PC-9 (cell line): ENCODE measurements at places on chromosomes 6 and 20. TPM values are rescaled to one million over a fixed set of nuclear protein-coding genes. Genes with fewer than 3 reads are reported as not detected.

The OPRM1 gene
- total RNA-seq = not detected in 2 replicates

The BMP5 gene
- 0.20 TPM in 1 of 2 replicates, not detected in the other for total RNA-seq

The DNAH8 gene
- not detected in 2 replicates for total RNA-seq

The AGER gene
- 18.1 and 20.4 TPM in 2 replicates for total RNA-seq

The CGA gene
- not detected in 2 replicates for total RNA-seq

The CLPSL2 gene
- 0.76 TPM in 1 of 2 replicates, not detected in the other for total RNA-seq

The CCR6 gene
- not detected in 2 replicates for total RNA-seq

- no peaks in the 10 kb centered on the region for H3K27me3 ChIP-seq
- H3K4me1 ChIP-seq = peaks cover 13% of the 10 kb centered on the region
- H3K4me3 ChIP-seq = no peak overlapping the region
- H3K36me3 ChIP-seq = no peaks in the 10 kb centered on the region
- DNase-seq = no peak
- H3K27ac ChIP-seq = no peak overlapping the region
These were observed 12.3 kb upstream of the SPO11 start for GRCh38 chr20:57317316-57317788.

DNA sequence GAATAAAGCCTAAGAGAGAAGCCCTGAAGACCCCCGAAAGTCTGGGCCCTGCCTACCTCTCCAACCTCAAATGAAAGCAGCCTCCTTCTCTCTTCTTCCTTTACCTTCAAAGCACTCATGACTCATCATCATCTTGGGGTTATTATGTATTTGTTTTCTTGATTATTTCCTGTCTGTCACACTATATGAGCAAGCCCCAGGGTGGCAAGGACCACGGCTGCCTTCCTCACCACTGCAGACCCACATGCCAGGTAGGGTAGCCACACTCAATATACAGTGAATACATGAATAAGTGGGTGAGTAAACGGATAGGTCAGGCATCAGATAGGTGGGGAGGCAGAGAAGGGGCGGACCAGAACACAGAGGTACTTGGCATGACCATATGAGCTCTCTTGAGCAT lies 8.8 kb downstream of the WFDC3 start:
- H3K4me3 ChIP-seq = peak overlapping the region; percentile 27; the same call in 1 of the 2 replicates
- peaks cover 83% of the 10 kb centered on the region for H3K4me1 ChIP-seq
- peak; percentile 86 for DNase-seq
- no peaks in the 10 kb centered on the region for H3K27me3 ChIP-seq
- peak overlapping the region; percentile 99 for H3K27ac ChIP-seq

GRCh38 chr6:167538746-167539145 lies 213.9 kb downstream of the TTLL2 start:
- DNase-seq = no peak
- H3K27ac ChIP-seq = no peak overlapping the region
- no peaks in the 10 kb centered on the region for H3K4me1 ChIP-seq
- H3K27me3 ChIP-seq = peaks cover 60% of the 10 kb centered on the region
- no peak overlapping the region for H3K4me3 ChIP-seq
- H3K36me3 ChIP-seq = no peaks in the 10 kb centered on the region

GRCh38 chr6:7681449-7681848 lies 44.5 kb upstream of the BMP6 start:
- H3K4me3 ChIP-seq = no peak overlapping the region
- no peaks in the 10 kb centered on the region for H3K27me3 ChIP-seq
- H3K27ac ChIP-seq = no peak overlapping the region
- H3K4me1 ChIP-seq = no peaks in the 10 kb centered on the region
- DNase-seq = no peak
- H3K36me3 ChIP-seq = no peaks in the 10 kb centered on the region

DNA sequence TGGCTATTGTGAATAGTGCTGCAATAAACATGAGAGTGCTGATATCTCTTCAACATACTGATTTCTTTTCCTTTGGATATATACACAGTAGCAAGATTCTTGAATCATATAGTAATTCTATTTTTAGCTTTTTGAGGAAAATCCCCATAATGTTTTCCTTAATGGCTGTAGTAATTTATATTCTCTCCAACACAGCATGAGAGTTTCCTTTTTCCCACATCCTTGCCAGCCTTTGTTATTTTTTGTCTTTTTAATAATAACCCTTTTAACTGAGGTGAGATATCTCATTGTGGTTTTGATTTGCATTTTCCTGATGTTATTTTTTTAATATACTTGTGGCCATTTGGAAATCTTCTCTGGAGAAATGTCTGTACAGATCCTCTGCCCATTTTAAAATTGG lies 132.6 kb downstream of the PRL start:
- DNase-seq = no peak
- no peaks in the 10 kb centered on the region for H3K4me1 ChIP-seq
- H3K4me3 ChIP-seq = no peak overlapping the region
- no peak overlapping the region for H3K27ac ChIP-seq
- no peaks in the 10 kb centered on the region for H3K27me3 ChIP-seq
- H3K36me3 ChIP-seq = no peaks in the 10 kb centered on the region

DNA sequence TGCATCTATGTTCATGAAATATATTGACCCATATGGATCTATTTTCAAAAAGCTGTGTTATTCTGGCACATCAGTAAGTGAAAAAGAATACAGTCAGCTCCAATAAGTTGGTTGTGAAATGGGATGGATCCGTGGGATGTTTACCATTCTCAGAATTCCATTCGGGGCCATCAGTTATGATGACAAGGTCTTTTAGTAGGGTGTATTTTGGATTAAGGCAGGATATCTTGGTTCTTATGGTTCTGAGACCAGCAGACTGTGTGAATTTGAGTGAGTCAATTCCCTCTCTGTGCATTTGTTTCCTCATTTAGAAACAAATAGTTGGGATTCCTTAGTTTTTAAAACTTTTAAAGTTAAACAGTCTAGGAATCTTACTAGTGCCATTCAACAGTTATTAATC lies 287.4 kb downstream of the CD109 start:
- DNase-seq = no peak
- H3K4me3 ChIP-seq = no peak overlapping the region
- no peaks in the 10 kb centered on the region for H3K27me3 ChIP-seq

DNA sequence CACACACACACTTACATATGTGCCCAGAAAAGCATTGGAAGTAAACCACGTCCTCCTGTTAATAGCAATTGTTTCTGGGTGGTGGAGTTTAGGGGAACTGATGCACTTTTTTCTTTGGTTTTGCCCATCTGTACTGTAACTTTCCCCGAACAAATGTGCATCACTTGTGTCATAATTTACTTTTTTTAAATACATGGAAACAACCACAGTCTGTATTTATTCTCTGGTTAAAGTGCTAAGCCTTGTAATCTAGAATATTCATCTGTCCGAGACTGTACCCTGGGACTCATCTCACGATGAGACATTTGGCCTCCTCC lies 61.5 kb upstream of the CD93 start:
- H3K36me3 ChIP-seq = no peaks in the 10 kb centered on the region
- H3K27me3 ChIP-seq = no peaks in the 10 kb centered on the region
- H3K4me3 ChIP-seq = peak overlapping the region; percentile 36; the same call in 1 of the 2 replicates
- peak overlapping the region; percentile 97 for H3K27ac ChIP-seq

GRCh38 chr6:130943738-130944137 lies 116.5 kb downstream of the SMLR1 start:
- H3K4me3 ChIP-seq = no peak overlapping the region
- H3K4me1 ChIP-seq = no peaks in the 10 kb centered on the region; the same call in 1 of the 2 replicates
- H3K36me3 ChIP-seq = no peaks in the 10 kb centered on the region
- DNase-seq = peak; percentile 24

- no peak overlapping the region for H3K27ac ChIP-seq
- H3K27me3 ChIP-seq = peaks cover 71% of the 10 kb centered on the region
- H3K36me3 ChIP-seq = no peaks in the 10 kb centered on the region
- DNase-seq = no peak
These were observed 2.3 kb downstream of the HLA-DQB2 start for GRCh38 chr6:32761072-32761471.

DNA sequence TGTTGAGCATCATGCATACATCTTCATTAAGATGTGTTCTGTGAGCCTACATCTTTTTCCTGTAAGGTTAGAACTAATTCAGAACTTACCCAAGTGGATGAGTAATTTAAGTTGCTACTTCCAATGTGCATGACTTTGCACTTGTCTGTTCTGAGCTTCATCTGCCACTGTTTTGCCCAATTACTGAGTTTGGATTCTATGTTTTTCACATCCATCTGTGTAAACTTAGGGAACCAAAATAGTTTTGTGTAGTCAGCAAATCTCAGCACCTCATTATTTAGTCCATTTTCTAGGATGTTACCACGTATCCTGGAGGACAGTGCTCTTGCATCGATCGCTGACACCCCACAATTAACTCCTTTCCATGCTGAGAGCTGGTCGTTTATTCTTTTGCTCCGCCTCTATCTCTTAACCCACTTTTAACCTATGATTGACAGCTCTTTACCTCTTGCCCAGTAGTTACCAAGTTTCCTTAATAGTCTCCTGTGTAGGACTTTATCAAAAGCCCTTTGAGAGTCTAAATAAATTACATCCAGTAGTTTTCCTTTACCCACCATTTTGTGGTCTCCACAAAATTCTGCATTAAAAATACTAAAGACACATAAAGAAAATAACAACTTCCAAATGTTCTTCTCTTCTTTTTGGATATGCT lies 44.2 kb upstream of the CITED2 start:
- no peak for DNase-seq
- no peaks in the 10 kb centered on the region for H3K27me3 ChIP-seq
- H3K36me3 ChIP-seq = no peaks in the 10 kb centered on the region

- no peaks in the 10 kb centered on the region for H3K4me1 ChIP-seq
- H3K36me3 ChIP-seq = no peaks in the 10 kb centered on the region
- DNase-seq = no peak
- no peak overlapping the region for H3K27ac ChIP-seq
- peaks cover 42% of the 10 kb centered on the region for H3K27me3 ChIP-seq
- no peak overlapping the region for H3K4me3 ChIP-seq
These were observed 87.3 kb downstream of the PTPRT start for GRCh38 chr20:43102394-43102793.

- no peak overlapping the region for H3K4me3 ChIP-seq
- DNase-seq = no peak
- H3K4me1 ChIP-seq = no peaks in the 10 kb centered on the region; the same call in none of the 2 replicates
- no peaks in the 10 kb centered on the region for H3K36me3 ChIP-seq
These were observed 95.5 kb downstream of the ECT2L start for GRCh38 chr6:138891255-138891986.

GRCh38 chr6:55449225-55449624 lies 122.0 kb downstream of the GFRAL start:
- H3K27ac ChIP-seq = no peak overlapping the region
- no peak for DNase-seq
- H3K36me3 ChIP-seq = no peaks in the 10 kb centered on the region

- H3K4me1 ChIP-seq = no peaks in the 10 kb centered on the region
- no peak overlapping the region for H3K4me3 ChIP-seq
- no peaks in the 10 kb centered on the region for H3K36me3 ChIP-seq
- no peak for DNase-seq
- no peak overlapping the region for H3K27ac ChIP-seq
These were observed 43.5 kb downstream of the SAMD5 start for GRCh38 chr6:147551976-147552375.

- H3K27me3 ChIP-seq = no peaks in the 10 kb centered on the region
- peak overlapping the region; percentile 17; the same call in 1 of the 2 replicates for H3K4me3 ChIP-seq
- H3K4me1 ChIP-seq = peaks cover 32% of the 10 kb centered on the region
- no peaks in the 10 kb centered on the region; the same call in 1 of the 2 replicates for H3K36me3 ChIP-seq
These were observed 67.7 kb downstream of the PHACTR2 start for GRCh38 chr6:143745166-143746133.

- H3K4me1 ChIP-seq = no peaks in the 10 kb centered on the region
- DNase-seq = no peak
- no peaks in the 10 kb centered on the region for H3K36me3 ChIP-seq
- no peaks in the 10 kb centered on the region for H3K27me3 ChIP-seq
These were observed 84.1 kb downstream of the ZFAND3 start for GRCh38 chr6:37903351-37904340.

DNA sequence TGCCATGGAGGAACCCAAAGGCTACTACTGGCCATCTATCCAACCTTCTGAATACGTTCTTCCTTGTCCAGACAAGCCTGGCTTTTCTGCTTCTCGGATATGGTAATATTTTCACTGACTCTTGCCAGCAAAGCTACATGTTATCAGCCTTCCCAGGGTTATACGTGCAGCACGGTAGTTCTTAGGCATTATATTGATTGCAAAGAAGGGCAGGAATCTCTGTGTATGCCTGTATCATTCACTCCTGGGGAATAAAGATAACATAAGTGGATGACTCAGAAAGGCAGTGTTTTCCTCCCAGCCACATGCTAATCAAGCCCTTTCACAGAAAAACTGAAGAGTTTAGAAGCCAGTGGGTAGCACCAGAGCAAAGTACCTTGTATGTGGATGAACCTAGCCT lies 98.7 kb downstream of the ADGRG6 start:
- no peaks in the 10 kb centered on the region for H3K27me3 ChIP-seq
- no peaks in the 10 kb centered on the region for H3K4me1 ChIP-seq
- no peak overlapping the region for H3K4me3 ChIP-seq

DNA sequence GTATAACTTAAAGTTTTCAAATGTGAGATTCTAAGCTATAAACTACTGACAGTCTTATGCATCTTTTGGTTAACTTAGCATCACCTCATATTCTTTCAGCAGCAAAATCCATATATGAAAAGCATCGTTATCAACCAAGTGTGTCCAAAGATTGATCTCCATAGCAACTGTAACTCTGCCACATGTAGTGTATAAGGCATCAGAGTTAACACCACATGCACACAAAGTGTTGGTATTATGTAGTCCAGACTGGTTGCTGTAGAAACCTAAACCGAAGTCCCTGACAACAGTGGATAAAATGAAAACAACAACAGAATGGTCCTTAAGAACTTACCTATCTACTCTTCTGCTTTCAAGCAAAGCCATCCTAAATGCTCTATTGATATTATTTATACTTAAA lies 39.6 kb downstream of the PDSS2 start:
- H3K27ac ChIP-seq = no peak overlapping the region
- no peak overlapping the region for H3K4me3 ChIP-seq
- no peaks in the 10 kb centered on the region; the same call in 1 of the 2 replicates for H3K4me1 ChIP-seq
- H3K36me3 ChIP-seq = no peaks in the 10 kb centered on the region
- no peaks in the 10 kb centered on the region for H3K27me3 ChIP-seq

DNA sequence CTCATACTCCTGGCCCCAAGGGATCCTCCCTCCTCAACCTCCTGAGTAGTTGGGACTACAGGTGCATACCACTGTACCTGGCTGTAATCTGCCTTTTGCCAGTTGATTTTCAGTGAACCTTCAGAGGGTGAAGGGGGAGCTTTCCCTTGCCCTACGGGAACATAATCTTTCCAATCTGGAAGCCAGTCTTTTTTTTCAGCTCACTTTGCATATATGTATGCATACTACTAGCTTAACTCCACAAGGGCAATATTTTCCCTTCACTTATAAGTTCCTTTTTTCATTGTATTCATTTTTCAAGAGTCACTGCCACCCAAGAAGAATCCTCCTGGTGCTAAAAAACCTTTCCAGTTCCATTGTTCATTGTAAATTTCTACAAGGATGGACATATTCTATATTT lies 53.4 kb upstream of the GCM1 start:
- no peaks in the 10 kb centered on the region for H3K36me3 ChIP-seq
- no peaks in the 10 kb centered on the region for H3K27me3 ChIP-seq
- no peaks in the 10 kb centered on the region for H3K4me1 ChIP-seq
- H3K4me3 ChIP-seq = no peak overlapping the region

- no peak overlapping the region for H3K27ac ChIP-seq
- H3K27me3 ChIP-seq = no peaks in the 10 kb centered on the region
- no peak overlapping the region for H3K4me3 ChIP-seq
- H3K36me3 ChIP-seq = no peaks in the 10 kb centered on the region
- no peaks in the 10 kb centered on the region for H3K4me1 ChIP-seq
These were observed 104.9 kb upstream of the PREP start for GRCh38 chr6:105507811-105508210.

GRCh38 chr6:89562093-89562973 lies 76.2 kb downstream of the LYRM2 start:
- H3K4me1 ChIP-seq = no peaks in the 10 kb centered on the region
- no peaks in the 10 kb centered on the region for H3K27me3 ChIP-seq

GRCh38 chr20:51563486-51564332 lies 21.2 kb upstream of the NFATC2 start:
- peaks cover 24% of the 10 kb centered on the region for H3K4me1 ChIP-seq
- no peak overlapping the region for H3K4me3 ChIP-seq
- no peaks in the 10 kb centered on the region for H3K36me3 ChIP-seq
- no peak overlapping the region for H3K27ac ChIP-seq
- H3K27me3 ChIP-seq = peaks cover 70% of the 10 kb centered on the region

GRCh38 chr20:34045930-34046725 lies 52.4 kb downstream of the RALY start:
- no peak overlapping the region for H3K27ac ChIP-seq
- H3K27me3 ChIP-seq = no peaks in the 10 kb centered on the region
